ENCODE measurements at places on chromosomes 6 and 20.

DNA sequence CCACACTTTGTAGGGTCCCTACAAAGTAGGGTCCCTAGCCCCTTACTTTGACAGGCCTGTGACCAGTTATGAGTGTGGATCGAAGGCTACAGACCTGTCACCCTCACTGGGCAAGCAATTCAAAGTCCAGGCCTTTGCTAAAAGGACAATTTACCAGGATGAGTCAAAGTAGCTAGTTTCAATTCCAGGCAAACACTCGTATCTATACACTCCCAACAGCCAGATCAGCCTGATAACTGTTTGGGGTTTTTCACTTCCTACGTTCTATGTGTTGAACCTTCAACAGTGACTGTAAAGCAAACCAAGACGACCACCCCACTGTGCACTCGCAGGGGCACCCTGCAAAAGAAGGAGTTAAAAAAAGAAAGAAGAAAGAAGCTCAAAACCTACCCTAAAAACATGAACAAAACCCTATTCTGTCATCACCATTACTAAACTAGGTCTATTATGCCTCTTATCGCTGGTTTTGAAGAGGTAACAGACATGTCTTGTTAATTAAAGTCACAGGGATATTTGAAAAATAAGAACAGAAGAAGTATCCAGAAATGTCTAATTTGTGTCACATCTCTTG lies 3.2 kb downstream of the GFOD1 start:
- DNase-seq = no peak

- peak; percentile 74 for DNase-seq
These were observed 731 bp downstream of the TUBB2B start for GRCh38 chr6:3226481-3227362.

GRCh38 chr6:82833481-82833880 lies 232.2 kb downstream of the UBE3D start:
- DNase-seq = no peak

DNA sequence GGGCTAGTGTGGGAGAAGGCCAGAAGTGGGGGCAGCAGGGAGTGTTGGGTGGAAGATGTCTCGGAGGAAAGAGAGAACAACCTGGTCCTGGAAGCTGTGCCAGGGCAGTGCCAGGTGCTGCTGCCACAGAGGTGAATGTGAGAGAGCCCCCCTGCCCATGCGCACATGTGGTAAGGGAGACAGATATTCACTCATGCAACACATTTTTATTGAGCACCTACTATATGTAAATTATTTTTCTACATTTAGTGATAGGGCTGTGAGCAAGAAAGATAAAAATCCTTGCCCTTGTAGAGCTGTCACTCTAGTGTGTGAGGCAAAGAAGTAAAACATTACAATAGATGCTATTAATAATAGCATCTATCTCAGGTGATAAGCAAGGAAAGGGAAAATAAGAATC lies 471 bp downstream of the CLPSL1 start:
- no peak for DNase-seq

Data from NCI-H524 (cell line).